Activated CD8-positive, alpha-beta memory T cell treated with anti-CD3 and anti-CD28 coated beads, Interleukin-2, amount 10 ng/mL, durations not matched to agents 7 days and 5 days (primary cell): ENCODE measurements at places on chromosomes 12 and 14. TPM values are rescaled to one million over a fixed set of nuclear protein-coding genes. Genes with fewer than 3 reads are reported as not detected.

DNA sequence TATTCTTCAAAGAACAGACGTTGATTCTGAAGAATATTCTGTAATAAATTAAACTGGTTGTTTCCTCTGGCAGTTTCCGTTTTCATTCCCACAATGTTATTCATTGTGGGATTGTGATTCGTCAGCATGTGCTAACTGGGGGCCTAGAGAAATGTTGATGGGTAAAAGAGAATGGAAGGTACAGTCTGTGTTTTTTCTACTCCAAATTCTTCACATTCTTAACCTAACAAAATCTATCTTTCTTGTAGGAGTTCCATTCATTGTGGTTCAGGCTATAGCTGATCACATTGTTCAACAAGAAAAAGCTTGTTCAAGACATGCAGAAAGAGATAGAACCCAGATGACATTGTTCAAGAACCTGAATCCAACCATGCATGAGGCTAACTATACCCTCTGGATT, 5.9 kb downstream of the CD163 start:
- H3K4me3 ChIP-seq, result no peak overlapping the region
- H3K27ac ChIP-seq, result no peak overlapping the region
- no peak for DNase-seq
- peaks cover 46% of the 10 kb centered on the region for H3K27me3 ChIP-seq

The AQP5 gene
- total RNA-seq, result not detected

GRCh38 chr12:121364683-121365121, 12.5 kb upstream of the ANAPC5 start:
- no peak for DNase-seq
- no peaks in the 10 kb centered on the region for H3K36me3 ChIP-seq

The TSPAN19 gene
- total RNA-seq, result not detected

DNA sequence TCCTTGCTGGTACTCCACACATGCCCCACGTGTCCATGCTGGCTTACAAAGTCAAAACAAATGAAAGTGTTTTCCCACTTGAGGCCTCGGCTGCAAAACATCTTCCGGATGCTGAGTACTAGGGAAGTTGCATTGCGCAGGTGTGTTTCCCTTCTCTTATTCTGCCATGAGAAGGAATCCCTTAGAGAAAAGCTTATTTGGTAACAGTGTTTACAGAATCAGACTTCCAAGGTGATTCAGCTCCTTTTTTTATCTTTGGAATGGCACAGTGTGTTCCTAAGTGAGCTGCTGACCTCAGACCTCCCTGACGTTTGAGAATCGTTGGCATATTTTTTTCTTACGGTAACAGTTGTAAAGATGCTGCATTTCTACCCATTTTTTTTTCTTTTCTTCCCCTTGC, 211.3 kb downstream of the ESR2 start:
- H3K27me3 ChIP-seq, result no peaks in the 10 kb centered on the region
- no peak overlapping the region for H3K4me3 ChIP-seq
- no peaks in the 10 kb centered on the region for H3K4me1 ChIP-seq
- no peak overlapping the region for H3K27ac ChIP-seq
- H3K36me3 ChIP-seq, result peaks cover 17% of the 10 kb centered on the region
- no peak for DNase-seq

DNA sequence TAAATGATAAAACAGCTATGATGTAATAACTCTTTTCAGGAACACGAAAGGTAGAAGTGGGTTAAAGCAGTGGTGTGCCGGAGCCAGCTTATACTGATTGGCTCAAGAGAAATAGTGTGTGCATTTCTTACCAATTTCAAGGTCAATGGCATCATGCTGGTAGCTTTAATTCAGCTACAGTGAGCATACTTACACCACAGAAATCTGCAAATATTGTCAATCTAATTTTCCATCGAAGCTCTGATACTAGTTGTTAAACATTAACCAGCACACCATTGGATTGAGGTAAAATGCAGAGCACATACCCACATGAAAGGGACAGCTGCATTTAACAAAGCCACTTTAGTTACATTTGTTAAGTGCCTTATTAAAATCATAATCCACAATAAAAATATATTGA, 225.7 kb downstream of the KCNC2 start:
- H3K27me3 ChIP-seq, result no peaks in the 10 kb centered on the region
- no peak overlapping the region for H3K4me3 ChIP-seq
- no peaks in the 10 kb centered on the region for H3K36me3 ChIP-seq
- no peak overlapping the region for H3K27ac ChIP-seq

The LMO3 gene
- not detected for total RNA-seq

The SPIC gene
- not detected for total RNA-seq

GRCh38 chr12:1606021-1606622, 11.7 kb upstream of the FBXL14 start:
- H3K27me3 ChIP-seq, result peaks cover 4% of the 10 kb centered on the region
- H3K36me3 ChIP-seq, result peaks cover 2% of the 10 kb centered on the region
- peak; percentile 47 for DNase-seq
- H3K27ac ChIP-seq, result no peak overlapping the region
- peaks cover 36% of the 10 kb centered on the region for H3K4me1 ChIP-seq

The DDX51 gene
- 24.4 TPM for total RNA-seq

DNA sequence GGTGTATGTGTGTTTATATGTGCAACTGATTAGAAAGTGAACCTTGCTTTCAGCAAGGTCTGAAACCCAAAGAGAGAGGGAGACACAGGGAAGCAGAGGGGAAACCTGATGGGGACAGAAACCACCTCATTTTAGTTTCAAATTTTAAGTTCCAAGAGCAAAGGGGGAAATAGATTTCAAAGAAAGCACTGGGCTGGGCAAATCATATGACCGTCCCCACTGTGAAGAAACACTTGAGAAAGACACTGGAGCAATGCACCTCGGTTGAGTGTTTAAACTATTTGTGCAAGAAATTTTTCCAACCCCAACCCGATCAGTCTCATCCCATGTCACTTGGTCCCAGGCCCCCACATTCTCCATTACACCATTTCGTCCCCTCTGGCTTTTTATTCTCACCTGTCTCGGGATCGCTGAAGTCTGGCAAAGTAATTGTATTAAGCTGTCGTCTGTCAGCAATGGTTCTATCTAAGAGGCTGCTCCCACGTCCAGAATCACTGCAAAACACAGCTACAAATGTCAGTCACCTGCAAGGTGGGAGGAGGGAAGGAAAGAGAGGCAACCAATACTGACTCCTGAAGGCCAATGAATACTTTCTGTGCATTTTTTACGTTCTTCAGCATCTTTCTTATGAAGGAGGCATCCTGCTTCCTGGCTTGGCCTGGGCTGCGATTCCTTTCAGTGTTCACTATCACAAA, 205.7 kb downstream of the TTC7B start:
- no peak overlapping the region for H3K4me3 ChIP-seq
- H3K36me3 ChIP-seq, result no peaks in the 10 kb centered on the region
- peaks cover 9% of the 10 kb centered on the region for H3K27me3 ChIP-seq
- no peak for DNase-seq
- no peak overlapping the region for H3K27ac ChIP-seq

- peak overlapping the region; percentile 78 for H3K27ac ChIP-seq
- H3K4me3 ChIP-seq, result peak overlapping the region; percentile 69
- H3K36me3 ChIP-seq, result no peaks in the 10 kb centered on the region
- H3K27me3 ChIP-seq, result peaks cover 7% of the 10 kb centered on the region
- peak; percentile 88 for DNase-seq
Observed at GRCh38 chr12:54216797-54217661, 28.2 kb upstream of the SMUG1 start.

The ANKS1B gene
- total RNA-seq, result 0.96 TPM

- no peak overlapping the region for H3K4me3 ChIP-seq
- peak overlapping the region; percentile 30 for H3K27ac ChIP-seq
- peak; percentile 44 for DNase-seq
- H3K27me3 ChIP-seq, result peaks cover 4% of the 10 kb centered on the region
Observed at GRCh38 chr12:94831081-94831751, 172.3 kb downstream of the NDUFA12 start.

DNA sequence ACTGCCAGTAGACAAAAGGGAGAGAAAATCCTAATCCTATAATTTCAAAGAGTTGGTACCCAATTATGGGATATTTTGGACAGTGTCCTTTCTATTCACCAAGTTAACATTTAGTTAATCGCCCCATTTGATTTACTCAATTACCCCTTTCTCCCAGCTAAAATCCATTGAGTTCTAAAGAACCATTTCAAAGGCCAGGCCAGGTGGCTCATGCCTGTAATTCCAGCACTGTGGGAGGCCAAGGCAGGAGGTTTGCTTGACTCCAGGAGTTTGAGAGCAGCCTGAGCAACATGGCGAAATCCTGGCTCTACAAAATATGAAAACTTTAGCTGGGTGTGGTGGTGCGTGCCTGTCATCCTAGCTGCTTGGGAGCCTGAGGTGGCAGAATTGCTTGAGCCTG, 5.5 kb upstream of the GPR19 start:
- H3K4me3 ChIP-seq, result no peak overlapping the region
- peaks cover 7% of the 10 kb centered on the region for H3K36me3 ChIP-seq
- H3K27ac ChIP-seq, result no peak overlapping the region
- H3K4me1 ChIP-seq, result peaks cover 49% of the 10 kb centered on the region
- H3K27me3 ChIP-seq, result no peaks in the 10 kb centered on the region

The FGF6 gene
- not detected for total RNA-seq

The PLA2G1B gene
- total RNA-seq, result not detected

DNA sequence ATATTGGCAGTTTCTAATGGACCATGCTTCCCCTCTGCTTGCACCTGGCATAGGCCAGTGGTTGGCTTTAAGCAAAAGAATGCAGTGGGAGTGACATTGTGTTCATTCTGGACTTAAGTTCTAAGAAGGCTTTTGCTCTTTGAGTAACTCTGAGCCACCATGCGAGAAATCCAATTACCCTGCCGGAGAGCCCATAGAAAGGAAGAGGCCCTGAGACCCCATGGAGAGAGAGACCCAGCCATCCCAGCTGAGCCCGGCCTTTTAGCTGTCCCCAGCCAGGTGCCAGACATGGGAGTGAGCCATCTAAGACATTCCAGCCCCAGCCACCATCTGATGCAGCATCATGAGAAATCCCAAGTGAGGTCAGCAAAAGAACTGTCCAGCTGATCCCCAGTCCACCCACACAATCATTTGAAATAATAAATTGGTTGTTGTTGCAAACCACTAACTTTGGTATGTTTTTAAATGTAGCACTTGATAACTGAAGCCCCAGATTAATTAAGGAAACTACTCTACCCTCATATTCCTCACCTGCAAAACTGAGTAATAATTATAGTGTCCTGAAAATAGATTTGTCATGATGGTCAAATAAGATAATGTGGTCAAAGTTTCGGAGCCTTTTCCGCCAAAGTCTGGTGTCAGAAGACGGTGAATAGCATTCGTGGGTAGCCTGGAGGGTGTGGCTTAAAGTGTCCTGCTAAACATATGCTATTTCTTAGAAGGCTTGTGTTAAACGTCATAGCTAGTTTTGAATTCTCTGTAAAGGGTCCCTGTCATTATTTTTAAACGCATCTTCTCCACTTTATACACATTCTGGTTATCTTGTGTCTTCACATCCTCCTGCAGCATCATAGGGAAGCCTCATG, 166.6 kb upstream of the PELI2 start:
- no peaks in the 10 kb centered on the region for H3K36me3 ChIP-seq
- H3K27ac ChIP-seq, result no peak overlapping the region
- DNase-seq, result no peak
- H3K4me1 ChIP-seq, result no peaks in the 10 kb centered on the region
- no peak overlapping the region for H3K4me3 ChIP-seq

GRCh38 chr14:97298331-97298730, 501.1 kb downstream of the VRK1 start:
- H3K4me1 ChIP-seq, result peaks cover 8% of the 10 kb centered on the region
- no peak overlapping the region for H3K27ac ChIP-seq
- no peak for DNase-seq
- no peak overlapping the region for H3K4me3 ChIP-seq
- no peaks in the 10 kb centered on the region for H3K36me3 ChIP-seq

The KRT74 gene
- not detected for total RNA-seq

GRCh38 chr12:77584860-77585259, 245.8 kb upstream of the NAV3 start:
- no peaks in the 10 kb centered on the region for H3K27me3 ChIP-seq
- no peaks in the 10 kb centered on the region for H3K4me1 ChIP-seq
- DNase-seq, result no peak
